ENCODE measurements at places on chromosomes 5 and 9.

DNA sequence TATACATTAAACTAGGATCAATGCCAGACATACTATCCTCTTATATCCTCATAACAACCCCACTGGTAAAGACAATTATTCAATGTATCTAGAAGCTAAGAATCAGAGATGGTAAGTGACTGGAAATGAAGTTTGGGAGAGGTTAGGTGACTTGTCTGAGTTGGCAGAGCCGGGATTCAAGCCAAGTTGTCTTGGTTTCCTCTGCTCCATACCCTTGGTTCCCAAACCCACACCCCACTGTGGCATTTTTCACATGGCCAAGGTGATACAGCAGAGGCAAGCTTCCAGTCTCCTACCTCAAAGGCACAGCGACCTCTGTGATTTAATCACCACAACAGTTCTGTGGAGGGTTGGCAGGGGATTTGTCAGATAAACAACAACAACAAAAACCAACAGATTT, 34.7 kb upstream of the ADRB2 start:
- DNase-seq = no peak

DNA sequence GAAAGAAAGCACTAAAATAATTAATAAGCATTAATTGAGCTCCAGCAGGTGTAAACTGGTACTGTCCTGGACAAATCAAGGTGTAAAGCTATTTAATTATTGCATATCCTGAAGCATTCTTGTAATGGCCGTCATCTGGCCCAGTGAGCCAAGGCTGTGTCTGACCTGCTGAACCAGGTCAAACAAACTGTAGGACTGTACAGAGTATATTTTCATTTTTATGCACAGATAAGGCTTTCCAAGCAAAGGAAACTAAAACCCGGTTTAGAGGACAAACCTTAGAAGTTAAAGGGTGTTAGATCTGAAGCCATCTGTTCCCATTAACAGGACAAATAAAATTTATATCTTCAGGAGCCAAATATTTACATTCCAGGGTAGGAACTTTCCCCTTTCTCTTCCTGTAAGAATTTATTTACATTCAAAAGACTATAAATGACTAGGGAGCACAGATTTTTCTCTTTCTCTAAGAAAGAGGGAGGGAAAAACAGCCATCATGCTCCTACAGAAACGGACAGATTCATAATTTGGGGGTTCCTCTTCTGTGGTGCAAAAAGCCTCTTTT, 69.8 kb downstream of the ESM1 start:
- DNase-seq = no peak

DNA sequence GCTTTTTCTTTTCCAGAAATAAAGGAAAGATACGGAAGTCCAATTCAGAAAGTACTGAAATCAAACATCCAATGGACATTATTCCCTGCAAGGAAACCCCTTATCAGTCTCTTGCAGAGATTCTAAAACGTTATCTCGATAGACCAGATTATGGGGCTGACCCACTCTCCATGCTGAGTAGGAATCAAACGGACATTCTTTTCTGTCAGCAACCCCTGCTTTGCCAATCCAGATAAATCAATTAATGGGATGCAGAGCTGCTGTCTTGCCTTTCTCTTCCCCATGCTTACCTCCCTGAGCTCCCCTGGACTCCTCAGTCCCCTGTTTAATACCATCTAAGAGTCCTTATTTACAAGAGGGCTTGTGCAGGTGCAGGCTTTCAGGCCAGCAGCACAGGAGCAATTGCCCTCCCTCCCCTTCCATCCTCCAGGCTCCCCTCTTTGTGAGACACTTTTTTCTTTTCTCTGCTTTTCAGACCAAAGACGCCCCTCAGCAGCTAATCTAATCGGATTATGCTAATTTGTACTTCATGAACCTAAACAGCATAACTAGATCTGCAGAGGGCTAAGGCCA, 14.2 kb downstream of the TAL2 start:
- DNase-seq = no peak

DNA sequence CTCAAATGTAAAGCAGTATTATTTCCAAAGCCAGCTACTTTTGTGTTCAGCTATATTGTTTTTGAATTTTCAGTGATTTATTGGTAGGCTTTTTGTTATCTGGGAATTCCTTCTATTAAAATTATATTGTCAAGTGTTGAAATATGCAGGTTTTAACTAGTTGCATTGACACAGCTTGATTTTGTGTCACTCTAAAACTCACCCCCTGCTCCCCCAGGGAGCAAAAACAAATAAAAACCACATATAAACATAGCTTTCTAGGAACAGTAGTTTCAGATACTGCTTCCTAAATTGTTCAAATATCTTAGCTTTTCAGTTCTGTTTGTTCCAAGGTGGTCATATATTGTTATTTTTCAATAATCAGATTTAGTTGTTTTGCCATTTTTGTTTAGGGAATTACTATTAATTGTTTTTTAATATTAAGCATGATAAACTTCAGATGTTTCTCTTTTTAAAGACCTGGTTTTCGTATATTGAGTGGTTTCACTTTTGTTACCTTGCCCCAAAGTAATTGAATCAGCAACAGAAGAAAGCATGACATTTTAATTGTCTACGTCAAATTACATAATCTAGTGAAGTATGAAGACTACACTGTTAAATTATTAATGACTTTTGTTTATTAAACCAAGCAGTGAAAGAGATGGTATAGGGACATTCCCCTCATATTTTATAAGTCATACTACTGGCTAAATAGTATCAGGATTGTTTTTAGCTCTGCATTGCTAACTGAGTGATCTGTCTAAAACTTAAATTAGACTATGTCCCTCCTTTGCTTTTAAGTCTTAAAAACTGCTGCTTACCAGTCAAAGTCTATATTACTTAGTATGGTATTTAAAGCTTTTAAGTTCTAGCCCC, 43.4 kb downstream of the ERBIN start:
- no peak for DNase-seq

DNA sequence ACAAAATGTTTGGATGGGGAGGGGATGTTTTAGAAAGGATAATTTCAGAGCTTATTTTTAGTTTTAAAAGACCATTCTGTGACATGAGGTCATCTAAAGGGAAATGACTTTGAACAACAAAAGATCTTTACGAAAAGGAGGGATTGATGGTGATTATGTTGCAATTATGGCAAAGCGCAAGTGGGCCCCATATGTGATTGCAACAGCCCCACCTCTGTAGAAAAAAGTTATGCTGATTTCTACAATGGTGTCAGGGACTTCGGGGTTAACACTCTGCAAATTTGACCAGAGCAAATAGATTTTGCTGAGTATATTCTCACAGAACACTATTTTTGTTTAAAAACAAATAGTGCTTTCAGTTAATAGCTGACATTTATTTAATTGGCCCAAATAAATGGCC, 312.8 kb downstream of the NSG2 start:
- DNase-seq = no peak
